Calu3 (cell line): ENCODE measurements at places on chromosomes 16 and 17. TPM values are rescaled to one million over a fixed set of nuclear protein-coding genes. Genes with fewer than 3 reads are reported as not detected.
A peak's percentile ranks its signal among the peaks of the same experiment; 100 is the strongest.

GRCh38 chr16:3141781-3142311, 7.0 kb downstream of the ZNF213 start:
- no peak for DNase-seq

DNA sequence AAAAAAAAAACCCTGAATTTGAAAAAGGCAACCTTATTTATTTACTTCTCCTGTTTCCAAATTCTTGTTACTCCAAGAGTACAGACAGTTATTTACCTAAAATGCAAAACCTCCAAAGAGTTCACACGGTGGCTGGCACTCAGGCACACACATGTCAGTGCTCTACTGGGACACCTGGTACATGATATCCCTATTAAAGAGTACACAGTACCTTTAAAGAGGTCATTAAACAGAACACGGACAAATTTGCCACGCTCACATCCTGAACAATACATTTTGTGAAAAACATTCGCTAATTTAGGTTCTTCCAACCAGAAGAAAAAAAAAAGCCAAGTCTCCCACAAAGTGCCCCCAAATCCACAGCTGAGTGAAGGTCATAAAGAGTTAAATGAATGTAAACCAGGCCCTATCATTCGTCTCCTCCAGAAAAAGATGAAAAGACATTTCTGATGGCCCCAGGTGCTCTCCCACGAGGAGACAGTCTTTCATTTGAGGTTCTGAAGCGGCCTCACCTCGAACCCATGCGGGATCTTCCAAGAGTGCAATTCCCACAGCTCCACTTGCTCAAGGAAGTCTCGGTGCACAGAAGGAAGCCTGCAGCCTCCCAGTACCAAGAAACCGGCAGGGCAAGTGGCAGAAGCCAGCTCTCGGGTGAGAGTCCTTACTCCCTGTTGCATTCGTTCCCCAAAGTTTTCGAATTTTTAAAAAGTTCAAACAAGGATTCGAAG, 993 bp downstream of the ERN1 start:
- peak; percentile 16 for DNase-seq

PRR29 gene
- total RNA-seq = 0.47 and 0.61 TPM in 2 replicates

GRCh38 chr16:80028581-80029380, 428.2 kb upstream of the MAF start:
- no peak for DNase-seq

MAF gene
- 0.64 and 0.97 TPM in 2 replicates for total RNA-seq

- DNase-seq = peak; percentile 16
Observed at GRCh38 chr16:82580298-82580890, 46.4 kb upstream of the CDH13 start.

DNA sequence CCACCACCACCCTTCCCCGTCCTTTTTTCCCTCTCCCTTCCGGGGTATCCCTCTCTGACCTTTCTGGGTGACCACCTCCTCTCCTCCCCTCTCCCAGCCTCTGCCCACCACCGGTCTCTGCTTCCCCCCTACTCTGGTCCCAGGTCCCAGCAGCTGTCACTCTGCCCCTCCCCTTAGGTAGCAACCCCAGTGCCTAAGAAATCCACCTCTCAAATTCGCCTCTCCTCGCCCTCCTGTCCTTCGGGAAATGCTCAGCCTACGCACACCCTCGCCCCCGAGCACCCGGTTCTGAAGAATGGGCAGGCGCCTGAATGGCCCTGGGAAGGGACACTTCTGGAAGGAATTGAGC, 775 bp upstream of the SP6 start:
- no peak for DNase-seq

- no peak for DNase-seq
Observed at GRCh38 chr17:64964796-64965195, 45.5 kb upstream of the LRRC37A3 start.

GRCh38 chr17:7236808-7237207, 2.4 kb downstream of the PHF23 start:
- DNase-seq = no peak

CARHSP1 gene
- total RNA-seq = 89.2 and 104 TPM in 2 replicates

GRCh38 chr16:10979717-10980601, 35.6 kb downstream of the CLEC16A start:
- no peak for DNase-seq

GRCh38 chr17:33085256-33085655, 93.6 kb downstream of the SPACA3 start:
- no peak for DNase-seq

GRCh38 chr16:71557299-71557698, 19.6 kb downstream of the TAT start:
- DNase-seq = no peak

ABCC11 gene
- total RNA-seq = 0.26 and 0.56 TPM in 2 replicates

MAPT gene
- 1.1 and 1.6 TPM in 2 replicates for total RNA-seq

GRCh38 chr16:64450177-64450576, 671.7 kb downstream of the CDH11 start:
- DNase-seq = no peak

GRCh38 chr16:15613676-15614075, 29.3 kb downstream of the MARF1 start:
- no peak for DNase-seq

- no peak for DNase-seq
Observed at GRCh38 chr17:72575542-72576233, 454.9 kb downstream of the SOX9 start.
